ENCODE measurements at places on chromosomes 6 and 20. TPM values are rescaled to one million over a fixed set of nuclear protein-coding genes. Genes with fewer than 3 reads are reported as not detected.

Gene BICRAL
- total RNA-seq = 8.1 TPM

Gene NT5E
- total RNA-seq = 1.7 TPM

Gene BPIFA1
- not detected for total RNA-seq

Gene TMEM244
- not detected for total RNA-seq

Gene CAGE1
- 0.17 TPM for total RNA-seq

Gene OR2J3
- total RNA-seq = not detected

Gene ATF6B
- total RNA-seq = 37.9 TPM

Gene MCHR2
- 0.27 TPM for total RNA-seq

Gene CDC40
- 19.9 TPM for total RNA-seq

Gene HEY2
- 0.80 TPM for total RNA-seq

Gene RAB32
- total RNA-seq = 97.5 TPM

Gene OLIG3
- not detected for total RNA-seq

DNA sequence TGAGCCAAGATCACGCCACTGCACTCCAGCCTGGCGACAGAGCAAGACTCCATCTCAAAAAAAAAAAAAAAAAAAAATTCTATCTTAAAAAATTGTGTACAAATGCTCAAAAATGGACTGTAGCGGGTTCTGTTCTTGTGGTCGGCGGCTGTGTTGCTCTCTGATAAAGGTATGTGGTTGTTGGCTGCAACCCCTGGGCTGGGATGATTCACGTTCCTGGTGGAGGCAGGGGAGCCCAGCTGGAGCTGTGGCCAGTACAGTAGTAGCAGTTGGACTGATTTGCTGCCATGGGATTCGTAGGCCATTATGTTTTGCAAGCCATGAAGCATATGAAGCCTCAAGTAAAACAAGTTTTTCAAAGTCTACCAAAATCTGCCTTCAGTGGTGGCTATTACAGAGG is 22.3 kb downstream of the MDN1 start:
- no peak for DNase-seq
- no peak overlapping the region for H3K4me3 ChIP-seq
- H3K27ac ChIP-seq = no peak overlapping the region

DNA sequence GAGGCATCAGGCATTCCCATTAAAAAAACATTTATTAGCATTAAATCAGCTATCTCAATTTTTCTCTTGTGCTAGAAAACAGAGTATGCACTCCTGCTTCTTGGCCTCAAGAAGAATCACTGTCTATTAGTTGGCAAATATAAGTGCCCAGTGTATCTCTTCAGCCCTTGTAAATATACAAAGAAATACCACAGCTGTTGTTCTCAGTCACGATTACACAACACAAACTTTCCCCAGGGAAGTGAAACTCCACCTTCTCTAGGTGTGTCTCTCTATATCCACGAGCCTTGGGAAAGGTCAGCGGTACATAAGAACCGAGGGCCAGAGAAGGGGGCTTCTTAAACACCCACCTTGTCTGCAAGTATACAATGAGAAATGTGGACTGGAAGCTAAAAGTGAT is 194.7 kb downstream of the PKHD1 start:
- H3K27me3 ChIP-seq = no peaks in the 10 kb centered on the region
- H3K4me3 ChIP-seq = no peak overlapping the region
- H3K36me3 ChIP-seq = no peaks in the 10 kb centered on the region
- H3K27ac ChIP-seq = no peak overlapping the region
- DNase-seq = no peak

- DNase-seq = peak; percentile 71
- peaks cover 31% of the 10 kb centered on the region for H3K4me1 ChIP-seq
- H3K36me3 ChIP-seq = no peaks in the 10 kb centered on the region
- H3K27ac ChIP-seq = peak overlapping the region; percentile 96
- peak overlapping the region; percentile 91 for H3K4me3 ChIP-seq
- no peaks in the 10 kb centered on the region for H3K27me3 ChIP-seq
Measured at GRCh38 chr6:119348096-119348747, 1.3 kb downstream of the MAN1A1 start.

DNA sequence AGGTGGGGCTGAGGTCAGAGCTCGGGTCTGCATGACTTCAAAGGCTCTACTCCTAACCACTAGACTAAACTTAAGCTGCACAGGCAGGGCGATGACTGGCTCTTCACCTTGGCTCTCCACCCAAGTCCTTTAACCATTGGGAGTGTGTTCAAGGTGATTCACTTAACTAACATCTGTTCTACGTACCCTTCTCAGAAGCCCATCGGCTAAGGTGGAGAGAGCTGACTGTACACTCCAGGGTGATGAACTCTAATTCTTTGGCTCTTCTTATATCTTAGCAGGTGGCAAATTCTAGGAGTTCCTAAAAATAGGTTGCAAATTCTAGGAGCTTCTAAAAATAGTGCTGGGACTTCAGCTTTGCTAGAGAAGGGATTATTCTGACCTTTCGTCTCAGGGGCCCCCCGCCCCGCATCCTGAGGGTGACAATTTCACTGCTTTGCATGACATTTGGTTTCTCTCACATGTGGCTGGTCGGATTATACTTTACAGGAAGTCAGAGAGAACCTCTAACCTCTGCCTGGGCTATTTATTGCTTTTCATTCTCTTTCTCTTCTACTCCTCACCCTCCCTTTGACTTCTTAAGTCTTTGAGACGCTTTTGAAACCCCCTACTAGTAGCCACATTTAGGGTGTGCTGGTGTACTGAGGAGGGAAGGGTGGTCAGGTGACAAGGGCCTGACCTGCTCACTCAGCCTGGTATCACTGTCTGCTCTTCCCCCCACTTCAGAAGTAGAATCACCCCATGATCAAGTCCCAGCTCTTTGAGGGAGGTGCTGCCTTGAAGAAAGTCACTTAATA is 55.5 kb downstream of the PRDM1 start:
- no peaks in the 10 kb centered on the region for H3K27me3 ChIP-seq
- H3K36me3 ChIP-seq = no peaks in the 10 kb centered on the region
- DNase-seq = no peak
- no peak overlapping the region for H3K4me3 ChIP-seq

GRCh38 chr6:158347335-158347734 is 35.1 kb downstream of the TULP4 start:
- no peak for DNase-seq
- no peaks in the 10 kb centered on the region for H3K4me1 ChIP-seq
- H3K36me3 ChIP-seq = no peaks in the 10 kb centered on the region
- no peak overlapping the region for H3K27ac ChIP-seq
- H3K4me3 ChIP-seq = no peak overlapping the region
- H3K27me3 ChIP-seq = no peaks in the 10 kb centered on the region

- peak overlapping the region; percentile 32 for H3K4me3 ChIP-seq
- H3K27me3 ChIP-seq = peaks cover 93% of the 10 kb centered on the region
- H3K36me3 ChIP-seq = no peaks in the 10 kb centered on the region
- peaks cover 32% of the 10 kb centered on the region for H3K4me1 ChIP-seq
- DNase-seq = peak; percentile 39
Measured at GRCh38 chr6:133891149-133891926, 2.4 kb downstream of the TCF21 start.

- no peaks in the 10 kb centered on the region for H3K36me3 ChIP-seq
- peak; percentile 14 for DNase-seq
- peaks cover 18% of the 10 kb centered on the region for H3K4me1 ChIP-seq
- H3K27ac ChIP-seq = peak overlapping the region; percentile 76
Measured at GRCh38 chr6:153003366-153003690, 819 bp upstream of the MTRF1L start.

DNA sequence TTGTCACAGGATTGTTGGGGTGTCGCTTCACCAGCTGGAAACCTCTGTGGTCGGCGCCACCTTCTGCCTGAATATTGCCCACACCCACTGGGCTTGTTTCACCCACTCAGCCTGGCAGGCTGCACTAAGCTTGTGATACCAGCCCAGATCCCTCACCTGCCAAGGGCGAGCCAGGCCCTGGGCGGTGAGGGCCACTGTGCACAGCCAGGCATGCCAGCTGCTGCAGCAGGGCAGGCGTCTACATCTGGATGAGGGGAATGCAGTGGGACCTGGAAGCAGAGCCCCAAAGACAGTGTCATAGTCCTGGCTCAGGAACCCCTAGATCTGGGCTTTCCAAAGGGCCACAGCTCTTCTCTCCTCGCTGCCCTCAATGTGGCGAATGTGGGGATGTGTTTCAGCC is 1307.5 kb downstream of the GRIK2 start:
- no peak overlapping the region for H3K27ac ChIP-seq
- no peaks in the 10 kb centered on the region for H3K36me3 ChIP-seq
- no peaks in the 10 kb centered on the region for H3K4me1 ChIP-seq

DNA sequence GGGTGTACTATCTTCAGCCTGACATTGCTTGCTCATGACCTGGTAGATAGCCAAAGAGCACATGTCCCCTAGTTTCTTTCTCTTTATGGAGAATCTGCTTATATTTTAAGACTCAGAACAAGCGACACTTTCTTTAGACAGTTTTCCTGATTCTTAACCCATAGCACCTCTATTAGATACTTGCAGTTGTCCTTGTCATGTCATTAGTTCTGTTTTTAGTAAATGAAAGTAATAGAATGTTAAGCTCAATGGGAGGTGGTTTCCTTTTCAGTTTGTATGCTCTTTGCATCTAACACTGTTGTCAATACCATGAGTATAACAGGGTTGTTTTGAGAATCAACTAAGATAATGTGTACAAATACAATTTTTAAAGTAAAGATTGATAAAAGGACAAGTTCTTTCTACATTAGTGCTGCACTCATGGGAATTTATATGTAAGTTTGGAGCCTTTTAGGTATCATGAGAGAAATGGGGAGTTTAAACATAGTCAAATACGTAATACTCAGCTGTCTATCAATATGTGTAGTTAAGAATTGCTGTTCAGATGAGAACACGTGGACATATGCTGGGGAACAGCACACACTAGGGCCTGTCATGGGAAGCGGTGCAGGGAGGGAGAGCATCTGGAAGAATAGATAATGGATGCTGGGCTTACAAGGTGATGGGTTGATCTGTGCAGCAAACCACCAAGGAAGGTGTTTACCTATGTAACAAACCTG is 124.3 kb downstream of the GRM1 start:
- no peaks in the 10 kb centered on the region for H3K4me1 ChIP-seq
- H3K27me3 ChIP-seq = no peaks in the 10 kb centered on the region
- no peak overlapping the region for H3K4me3 ChIP-seq
- DNase-seq = no peak
- H3K36me3 ChIP-seq = no peaks in the 10 kb centered on the region

DNA sequence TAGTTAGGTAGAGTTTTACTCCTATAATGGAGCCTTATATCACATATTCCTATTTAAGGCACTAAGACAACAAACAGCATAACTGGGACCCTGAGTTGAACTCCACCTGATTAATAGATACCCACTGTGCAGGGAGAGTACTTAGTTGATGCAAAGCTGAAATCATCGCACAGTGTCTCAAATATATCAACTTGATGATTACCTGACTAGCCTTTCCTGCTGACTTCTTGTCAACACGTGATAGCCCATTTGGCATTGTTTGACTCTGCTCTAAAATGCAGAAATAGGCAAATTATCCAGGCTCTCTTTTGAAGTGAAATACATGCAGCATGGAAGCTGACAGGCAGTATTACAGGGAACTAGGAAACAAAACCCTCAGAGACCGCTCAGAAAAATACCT is 154.6 kb upstream of the HDAC2 start:
- no peak overlapping the region for H3K27ac ChIP-seq
- H3K4me1 ChIP-seq = no peaks in the 10 kb centered on the region
- H3K36me3 ChIP-seq = no peaks in the 10 kb centered on the region
- no peak overlapping the region for H3K4me3 ChIP-seq
- no peaks in the 10 kb centered on the region for H3K27me3 ChIP-seq

DNA sequence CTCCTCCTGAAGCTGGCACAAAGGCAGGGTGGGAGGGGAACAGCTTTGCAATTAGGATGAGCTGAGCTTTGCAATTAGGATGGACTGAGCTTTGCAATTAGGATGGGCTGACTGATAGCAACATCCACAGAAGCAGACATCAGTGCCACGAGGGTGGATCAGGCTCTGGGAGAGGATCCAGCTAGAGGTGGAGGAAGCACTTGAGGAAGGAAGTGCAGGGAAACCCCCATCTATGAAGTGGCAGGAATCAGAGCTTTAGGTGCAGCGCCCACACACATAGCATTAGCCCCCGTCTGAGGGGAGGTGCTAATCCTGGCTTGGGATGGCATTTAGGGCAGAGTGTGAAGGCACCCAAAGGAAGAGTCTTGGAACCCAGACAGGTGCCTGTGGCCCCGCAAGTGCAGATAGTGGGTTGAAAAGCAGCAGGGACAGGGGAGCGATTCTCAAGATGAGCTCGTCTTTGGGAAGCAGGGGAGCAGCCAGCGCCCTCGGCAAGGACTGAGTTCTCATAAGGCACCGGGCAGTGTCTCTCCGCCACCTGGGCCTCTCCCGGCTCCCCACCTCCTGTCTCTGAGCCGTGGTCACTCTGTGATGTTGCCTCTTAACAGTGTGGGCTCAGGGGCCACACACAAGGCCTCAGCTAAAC is 12.0 kb upstream of the THBS2 start:
- no peaks in the 10 kb centered on the region for H3K4me1 ChIP-seq
- H3K27ac ChIP-seq = no peak overlapping the region
- no peaks in the 10 kb centered on the region for H3K27me3 ChIP-seq
- H3K36me3 ChIP-seq = no peaks in the 10 kb centered on the region
- no peak for DNase-seq
- H3K4me3 ChIP-seq = no peak overlapping the region

DNA sequence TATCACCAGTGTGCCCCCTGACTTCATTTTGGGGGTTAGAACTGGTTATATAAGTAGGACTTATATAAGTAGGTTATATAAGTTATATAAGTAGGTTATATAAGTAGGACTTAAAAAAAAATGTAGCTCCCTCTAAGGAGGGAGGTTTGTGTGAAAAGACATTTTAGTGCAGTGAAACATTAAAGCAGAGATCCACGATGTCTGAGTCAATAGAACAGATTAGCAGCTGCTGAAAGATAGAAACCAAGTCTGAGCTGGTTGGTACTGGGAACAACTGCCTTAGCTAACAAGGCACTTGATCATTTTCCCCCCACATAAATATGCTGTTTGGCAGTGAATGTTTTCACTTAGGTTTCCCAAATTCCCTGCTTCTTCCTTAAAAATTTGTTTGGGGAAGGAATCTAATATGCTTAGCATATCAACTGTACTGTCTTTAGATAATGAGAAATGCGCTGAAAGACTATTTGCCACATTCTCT is 2.1 kb upstream of the RPS12 start:
- H3K27ac ChIP-seq = peak overlapping the region; percentile 96
- peak; percentile 53 for DNase-seq
- peak overlapping the region; percentile 84 for H3K4me3 ChIP-seq
- H3K4me1 ChIP-seq = peaks cover 19% of the 10 kb centered on the region
- no peaks in the 10 kb centered on the region for H3K27me3 ChIP-seq

GRCh38 chr20:34022839-34023234 is 29.1 kb downstream of the RALY start:
- H3K27me3 ChIP-seq = no peaks in the 10 kb centered on the region
- peaks cover 17% of the 10 kb centered on the region for H3K4me1 ChIP-seq
- no peak overlapping the region for H3K27ac ChIP-seq
- DNase-seq = no peak
- H3K36me3 ChIP-seq = no peaks in the 10 kb centered on the region
- no peak overlapping the region for H3K4me3 ChIP-seq

GRCh38 chr20:50813801-50814200 is 18.9 kb downstream of the BCAS4 start:
- H3K4me1 ChIP-seq = peaks cover 11% of the 10 kb centered on the region
- H3K27me3 ChIP-seq = no peaks in the 10 kb centered on the region
- no peak overlapping the region for H3K27ac ChIP-seq
- H3K36me3 ChIP-seq = no peaks in the 10 kb centered on the region
- H3K4me3 ChIP-seq = no peak overlapping the region

GRCh38 chr6:92790381-92790780 is 629.0 kb downstream of the EPHA7 start:
- H3K27ac ChIP-seq = no peak overlapping the region
- H3K4me1 ChIP-seq = no peaks in the 10 kb centered on the region
- no peaks in the 10 kb centered on the region for H3K36me3 ChIP-seq
- no peaks in the 10 kb centered on the region for H3K27me3 ChIP-seq
